ENCODE measurements at places on chromosomes 2 and 18. TPM values are rescaled to one million over a fixed set of nuclear protein-coding genes. Genes with fewer than 3 reads are reported as not detected.

Gene GPR35
- 0.97 TPM for total RNA-seq

Gene TEX51
- not detected for total RNA-seq

Gene LRRC30
- total RNA-seq, result not detected

Gene POMC
- total RNA-seq, result not detected

Gene TTC39C
- 11.3 TPM for total RNA-seq

Gene ASNSD1
- 33.3 TPM for total RNA-seq

Gene IL36G
- total RNA-seq, result not detected

Gene LRATD1
- total RNA-seq, result 0.02 TPM

Gene ROCK1
- total RNA-seq, result 17.8 TPM

Gene DYSF
- total RNA-seq, result 0.50 TPM

Gene DGKD
- 103 TPM for total RNA-seq

Gene PLCL1
- not detected for total RNA-seq

Gene MYCN
- not detected for total RNA-seq

Gene CFAP221
- 0.32 TPM for total RNA-seq

Gene TIA1
- 47.7 TPM for total RNA-seq

Gene SCYGR4
- not detected for total RNA-seq

Gene SPEG
- 7.9 TPM for total RNA-seq

Gene GAREM1
- total RNA-seq, result 3.3 TPM

Gene SPATA3
- total RNA-seq, result not detected

Gene ALPI
- total RNA-seq, result not detected

Gene DSC2
- total RNA-seq, result 0.94 TPM

Gene SCN7A
- 0.01 TPM for total RNA-seq

Gene GRP
- not detected for total RNA-seq

Gene GCKR
- total RNA-seq, result 0.30 TPM

Gene NEURL3
- 2.2 TPM for total RNA-seq

Gene MOCOS
- total RNA-seq, result 3.6 TPM

Gene RELCH
- 14.4 TPM for total RNA-seq

Gene POTEE
- 0.03 TPM for total RNA-seq

Gene CHRNA1
- total RNA-seq, result not detected

Gene WDR35
- total RNA-seq, result 17.2 TPM

Gene ASXL3
- total RNA-seq, result not detected

Gene FOXI3
- total RNA-seq, result not detected

Gene ZNF804A
- total RNA-seq, result not detected

Gene FZD7
- 5.4 TPM for total RNA-seq

Gene NPPC
- 0.21 TPM for total RNA-seq

Gene XDH
- 1.2 TPM for total RNA-seq

Gene FBXO36
- 1.4 TPM for total RNA-seq

Gene NEB
- 0.12 TPM for total RNA-seq

Gene SAG
- not detected for total RNA-seq

Gene ACMSD
- not detected for total RNA-seq

Gene DLX1
- 4.0 TPM for total RNA-seq

Gene DHRS9
- total RNA-seq, result 2.8 TPM

Gene HOXD4
- 0.51 TPM for total RNA-seq

Gene STK39
- total RNA-seq, result 14.0 TPM

Gene ATRAID
- total RNA-seq, result 213 TPM

Gene COL4A4
- total RNA-seq, result 1.2 TPM

Gene GALNT13
- 9.9 TPM for total RNA-seq

Gene LRPPRC
- total RNA-seq, result 87.6 TPM

Gene EPHA4
- total RNA-seq, result 0.72 TPM
